ENCODE measurements at places on chromosomes 1 and 21. TPM values are rescaled to one million over a fixed set of nuclear protein-coding genes. Genes with fewer than 3 reads are reported as not detected.

The NMNAT1 gene
- 13.9 TPM for total RNA-seq

The SLC30A2 gene
- total RNA-seq = not detected

The OR2T29 gene
- not detected for total RNA-seq

The RBBP4 gene
- 107 TPM for total RNA-seq

The GSTM5 gene
- total RNA-seq = 9.1 TPM

The ATAD3C gene
- 0.13 TPM for total RNA-seq

The C1QB gene
- total RNA-seq = not detected

The TDRD10 gene
- total RNA-seq = 0.54 TPM

The SLC2A5 gene
- total RNA-seq = 0.22 TPM

The TRIM67 gene
- total RNA-seq = 0.22 TPM

The HUNK gene
- 0.13 TPM for total RNA-seq

The NUDT4B gene
- 46.0 TPM for total RNA-seq

The DNAJC28 gene
- 3.1 TPM for total RNA-seq

The PMF1 gene
- total RNA-seq = 27.6 TPM

The PLEKHA6 gene
- 1.6 TPM for total RNA-seq
